RCC 7860 (cell line): ENCODE measurements at places on chromosomes 12 and 14.

DNA sequence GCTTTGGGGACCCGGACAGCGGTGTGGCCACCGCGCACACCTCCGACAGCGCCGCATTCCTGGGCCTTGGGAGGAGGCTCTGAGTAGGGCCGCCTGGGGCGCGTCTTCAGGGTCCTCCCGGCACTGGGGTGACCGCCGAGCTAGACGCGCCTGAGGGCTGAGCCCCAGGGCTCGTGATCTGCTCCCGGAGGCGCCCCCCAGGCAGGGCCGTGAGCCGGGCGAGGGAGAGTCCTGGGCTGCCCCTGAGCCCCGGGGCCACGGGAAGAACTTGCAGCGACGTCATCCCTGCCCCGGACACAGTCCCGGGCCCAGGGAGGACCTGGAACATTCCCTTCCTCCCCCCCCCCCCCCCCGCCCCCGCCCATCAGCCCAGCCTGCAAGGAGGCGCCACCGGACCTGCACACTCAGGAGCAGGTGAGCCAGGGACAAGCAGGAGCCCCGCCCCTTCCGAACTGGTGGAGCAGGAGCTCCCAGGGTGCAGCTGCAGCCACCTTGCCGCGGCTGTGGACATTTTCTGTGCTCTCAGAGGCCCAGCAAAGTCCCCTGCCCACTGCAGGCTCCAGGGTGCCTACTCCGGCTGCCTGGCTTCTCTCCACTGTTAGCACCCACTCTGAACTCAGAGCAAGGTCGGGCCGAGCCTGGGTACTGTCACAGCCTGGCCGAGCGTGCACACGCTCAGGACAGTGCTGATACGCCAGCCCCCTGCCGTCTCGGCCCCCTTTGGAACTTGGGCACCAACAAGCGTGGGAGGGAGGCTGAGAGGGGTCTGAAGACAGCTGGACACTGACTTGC, 50.7 kb downstream of the A2M start:
- DNase-seq, result no peak

DNA sequence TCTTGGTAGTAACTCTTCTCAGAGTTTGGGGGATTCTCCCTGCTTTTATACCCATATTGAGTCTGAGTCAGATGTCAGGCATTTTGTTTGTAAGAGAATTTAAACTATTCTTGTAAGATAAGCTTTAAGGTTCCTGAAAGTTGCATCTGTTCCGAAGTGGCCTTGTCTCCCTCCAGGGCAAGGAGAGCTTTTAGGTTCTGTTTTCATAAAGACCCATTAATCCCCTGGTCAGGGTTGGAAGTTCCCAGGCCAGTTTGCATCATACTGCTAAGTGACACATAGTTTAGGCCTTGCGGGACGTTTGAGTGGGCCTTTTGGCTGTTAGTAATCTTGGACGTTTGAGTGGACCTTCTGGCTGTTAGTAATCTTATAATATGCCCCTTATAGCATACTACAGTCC, 396.7 kb downstream of the NPAS3 start:
- no peak for DNase-seq

- no peak for DNase-seq
These were observed 12.8 kb downstream of the ACADS start for GRCh38 chr12:120738252-120739030.

DNA sequence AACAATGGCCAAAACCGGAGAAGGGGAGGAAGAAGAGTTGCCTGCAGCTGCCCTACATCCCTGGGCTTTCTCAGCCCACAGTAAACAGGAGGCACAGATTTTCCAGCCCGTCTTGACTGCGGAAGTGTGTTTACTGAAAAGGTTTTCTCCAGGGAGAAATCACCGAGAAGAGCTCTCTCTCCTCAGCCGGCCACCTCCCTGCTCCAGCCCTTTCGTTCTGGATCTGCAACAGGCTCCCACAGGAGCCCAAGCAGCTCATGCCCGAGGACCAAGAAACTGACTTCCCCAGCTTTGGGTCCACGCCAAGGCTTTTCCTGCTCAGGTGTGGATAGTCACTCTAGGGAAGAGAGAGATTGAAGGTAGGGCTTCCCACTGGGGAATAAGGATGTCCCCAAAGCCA, 61.7 kb downstream of the BCL11B start:
- no peak for DNase-seq

DNA sequence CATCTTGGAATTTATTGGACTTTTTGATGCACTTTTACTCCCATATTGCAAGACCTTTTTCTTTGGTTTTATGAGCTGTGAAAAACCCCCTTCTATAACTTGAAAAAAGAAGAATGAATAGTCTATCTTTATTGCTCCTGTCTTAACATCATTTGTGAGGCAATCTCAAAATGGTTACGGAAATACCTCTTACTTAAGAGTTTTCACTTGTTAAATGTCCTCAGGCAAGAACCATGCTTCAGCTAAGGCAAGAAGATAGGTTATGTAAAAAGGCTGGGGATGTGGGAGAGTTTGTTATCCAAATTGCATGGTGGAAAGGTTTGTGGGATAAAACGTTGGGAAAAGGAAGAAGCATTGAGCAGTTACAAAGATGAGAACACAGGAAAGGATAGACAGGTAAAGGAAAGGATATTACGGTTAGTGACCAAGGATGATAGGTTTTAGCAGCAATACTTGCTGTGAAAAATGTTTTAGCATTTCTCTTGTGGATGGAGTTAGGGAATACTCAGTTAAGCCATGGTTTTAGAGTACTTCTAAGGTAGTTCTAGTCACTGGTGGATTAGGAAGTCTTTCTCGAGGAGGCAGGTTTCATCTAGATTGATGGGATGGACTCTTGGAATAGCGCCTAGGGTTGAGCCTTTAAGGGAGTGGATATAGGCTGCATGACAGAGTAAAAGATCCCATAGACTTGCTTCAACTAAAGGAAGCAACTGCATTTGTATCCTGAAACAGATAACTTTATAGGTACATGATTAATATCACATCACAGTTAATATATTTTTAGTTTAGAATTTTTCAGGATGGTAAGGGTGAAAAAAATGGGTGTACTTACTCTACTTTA, 30.3 kb downstream of the MDM2 start:
- no peak for DNase-seq
